ENCODE measurements at places on chromosomes 1 and 21.

- no peak for DNase-seq
These were observed 162.2 kb upstream of the FAM78B start for GRCh38 chr1:166328956-166329355.

DNA sequence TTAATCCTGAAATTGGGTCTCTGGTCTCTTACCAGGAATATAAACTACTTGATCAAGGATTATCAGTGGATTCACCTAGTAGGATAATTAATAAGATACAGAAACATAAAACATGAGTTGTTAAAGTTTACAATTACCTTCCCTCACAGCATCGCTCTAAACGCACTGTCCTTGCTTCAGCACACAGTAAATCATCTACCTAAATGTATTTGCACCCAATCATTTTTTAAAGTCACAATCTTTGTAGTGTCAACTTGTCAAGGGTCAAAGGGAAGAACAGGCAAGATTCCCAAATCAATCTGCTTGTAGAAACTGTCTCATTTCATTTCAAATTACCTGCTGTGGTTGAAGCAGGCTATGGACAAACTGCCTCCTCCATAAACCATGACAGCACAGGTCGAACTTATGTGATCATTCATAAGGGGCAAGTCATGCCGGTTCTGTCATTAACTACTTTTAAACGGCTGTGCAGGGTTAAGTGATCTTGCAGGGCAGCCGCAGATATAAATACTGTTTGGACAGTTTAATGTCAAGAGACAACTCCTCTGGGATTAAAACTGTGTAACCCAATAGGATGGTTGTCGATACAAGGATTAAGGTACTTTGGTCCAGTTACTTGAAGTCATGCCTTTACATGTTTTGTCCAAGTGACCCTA, 93.6 kb downstream of the ZNF281 start:
- no peak for DNase-seq

DNA sequence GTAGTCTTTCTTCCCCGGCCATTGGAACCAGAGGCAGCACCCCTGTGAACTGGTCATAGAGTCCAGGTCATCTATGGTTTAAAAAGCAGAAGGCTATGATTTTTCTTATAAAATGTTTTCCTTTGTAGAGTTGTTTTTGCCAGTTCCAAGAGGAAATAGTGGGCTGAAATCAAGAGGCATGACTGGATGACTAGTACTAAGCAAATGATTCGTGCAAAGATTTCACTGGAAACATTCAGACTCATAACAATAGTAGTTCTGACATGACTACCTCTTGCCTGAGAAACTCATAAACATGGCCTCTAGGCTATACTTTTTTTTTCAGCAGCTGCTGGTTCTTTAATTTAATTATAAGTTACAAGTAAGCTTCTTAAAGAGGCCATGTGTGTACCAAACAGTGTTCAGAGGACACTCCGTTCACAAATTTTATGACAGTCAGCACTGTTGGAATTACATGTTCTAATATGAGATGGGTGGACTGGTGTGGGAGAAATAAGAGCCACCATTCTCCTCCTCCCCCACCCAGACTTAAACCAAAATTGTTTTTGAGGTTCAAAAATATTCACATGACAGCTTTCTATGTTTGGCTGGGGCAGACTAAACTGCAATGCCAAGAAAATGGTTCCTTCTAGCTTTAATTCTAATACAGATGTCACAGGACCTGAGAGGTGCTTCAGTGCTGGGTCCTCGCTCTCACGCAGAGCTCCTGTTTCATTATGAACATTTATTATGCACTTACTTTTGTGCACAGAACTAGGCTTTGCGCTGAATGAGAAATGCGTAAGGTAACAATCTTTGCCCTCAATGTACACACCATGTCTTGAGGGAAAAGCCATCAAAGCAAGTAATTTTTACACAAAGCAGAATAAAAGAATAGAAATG, 147.5 kb downstream of the ZC3H11B start:
- no peak for DNase-seq

- no peak for DNase-seq
These were observed 20.1 kb downstream of the TUT4 start for GRCh38 chr1:52532731-52533327.

DNA sequence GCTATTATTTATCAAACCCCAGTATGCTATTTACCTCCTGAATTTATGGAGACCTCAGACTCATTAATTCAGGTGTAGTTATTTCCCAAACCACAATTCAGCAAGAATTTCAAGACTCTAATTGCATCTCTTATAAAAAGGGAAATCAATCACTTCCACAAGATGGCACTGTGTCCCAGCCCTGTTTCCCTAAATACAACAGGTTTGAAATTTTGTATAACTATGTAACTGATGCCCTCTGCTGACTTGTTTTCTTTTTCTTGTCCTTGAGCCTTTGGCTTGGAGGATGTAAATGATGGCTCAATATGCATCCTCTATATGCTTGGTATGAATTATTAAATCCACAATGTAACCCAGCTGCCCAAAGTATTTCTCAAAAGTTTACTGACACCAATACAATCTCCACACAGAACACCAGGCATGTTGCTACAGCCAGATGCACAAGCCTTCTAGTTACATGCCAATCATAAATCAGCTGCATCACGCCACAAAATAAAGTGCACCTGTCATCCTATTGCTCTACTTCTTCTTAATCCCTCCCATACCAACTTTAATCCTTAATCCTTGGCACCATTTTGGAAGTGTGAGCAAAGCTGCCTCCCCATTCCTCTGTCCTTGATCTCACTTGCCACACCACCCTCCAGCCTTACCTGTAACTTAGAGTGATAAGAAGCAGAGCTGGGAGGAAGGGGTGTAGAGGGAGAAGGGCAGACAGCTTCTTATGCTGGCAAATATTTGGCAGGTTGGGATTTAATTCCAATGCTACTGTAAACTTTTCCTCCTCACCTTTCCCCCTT, 9.0 kb downstream of the C1orf105 start:
- no peak for DNase-seq

DNA sequence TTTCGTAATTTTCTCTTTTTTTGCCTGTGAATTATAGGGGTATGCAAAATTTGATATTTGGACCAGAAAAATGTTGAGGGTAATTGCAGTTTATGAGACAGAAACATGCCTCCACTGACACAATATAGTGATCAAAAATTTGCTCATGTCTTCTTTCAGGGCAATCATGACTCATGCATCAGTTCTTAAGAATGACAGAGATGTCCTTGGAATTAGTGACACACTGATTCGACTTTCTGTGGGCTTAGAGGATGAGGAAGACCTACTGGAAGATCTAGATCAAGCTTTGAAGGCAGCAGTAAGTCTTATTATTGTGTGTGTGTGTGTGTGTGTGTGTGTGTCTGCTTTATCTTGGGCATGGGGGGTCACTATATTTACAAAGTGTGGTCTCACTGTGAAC, 27.5 kb downstream of the CTH start:
- DNase-seq = no peak

DNA sequence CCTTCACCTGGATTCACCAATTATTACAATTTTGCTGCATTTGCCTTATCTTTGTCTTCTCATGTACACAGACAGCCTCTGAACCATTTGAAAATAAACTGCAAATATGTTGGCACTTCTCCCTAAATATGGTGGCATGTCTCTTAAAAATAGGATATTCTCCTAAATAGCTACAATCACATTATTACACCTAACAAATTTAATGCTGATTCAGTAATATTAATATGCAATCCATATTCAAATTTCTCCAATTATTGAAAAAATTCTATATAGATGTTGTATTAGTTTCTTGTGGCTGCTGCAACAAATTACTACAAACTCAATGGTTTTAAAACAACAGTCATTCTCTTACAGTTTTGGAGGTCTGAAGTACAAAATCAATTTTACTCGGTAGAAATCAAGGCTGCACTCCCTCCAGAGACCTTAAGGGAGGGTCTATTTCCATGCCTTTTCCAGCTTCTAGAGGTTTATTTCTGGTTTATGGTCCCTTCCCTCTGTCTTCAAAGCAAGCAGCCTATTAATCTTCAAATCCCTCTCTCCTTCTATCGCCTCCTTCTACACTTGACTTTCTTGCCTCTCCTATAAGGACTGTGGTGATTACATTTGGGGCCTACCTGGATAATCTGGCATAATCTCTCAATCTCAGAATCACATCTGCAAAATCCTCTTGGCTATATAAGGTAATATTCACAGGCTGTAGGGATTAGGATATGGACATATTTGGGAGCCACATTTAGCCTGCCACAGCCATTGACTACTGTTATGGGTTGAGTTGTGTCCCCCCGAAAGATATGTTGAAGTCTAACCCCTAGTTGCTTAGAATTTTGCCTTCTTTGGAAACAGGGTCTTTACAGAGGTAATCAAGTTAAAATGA, 52.5 kb upstream of the BOLA1 start:
- no peak for DNase-seq

- no peak for DNase-seq
These were observed 14.3 kb upstream of the EDN2 start for GRCh38 chr1:41498804-41499203.

- no peak for DNase-seq
These were observed 63.4 kb upstream of the RAB3GAP2 start for GRCh38 chr1:220335668-220336067.

DNA sequence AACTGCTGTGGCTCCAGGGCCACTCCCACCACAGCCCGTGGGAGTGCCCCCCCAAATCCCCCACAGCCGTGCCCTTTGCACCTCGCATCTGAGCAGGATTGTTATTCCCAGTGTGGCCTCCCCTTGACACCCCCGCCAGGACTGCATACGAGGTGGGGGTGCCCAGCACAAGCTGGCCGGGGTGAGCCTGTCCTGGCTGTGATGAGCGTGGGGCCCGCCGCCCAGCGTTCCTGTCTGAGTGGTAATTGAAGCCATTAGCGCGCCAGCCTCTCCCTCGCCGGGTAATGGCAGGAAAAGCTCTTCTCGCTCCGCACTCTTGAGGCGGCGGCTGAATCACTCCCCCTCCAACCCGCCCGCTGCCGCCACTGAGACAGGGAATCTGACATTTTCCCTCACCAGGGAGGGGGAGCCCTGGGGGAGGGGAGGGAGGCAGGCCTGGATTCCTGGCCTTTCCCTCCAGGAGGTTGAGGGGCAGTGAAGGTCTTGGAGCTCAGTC, 27.7 kb downstream of the PTPRF start:
- DNase-seq = no peak

DNA sequence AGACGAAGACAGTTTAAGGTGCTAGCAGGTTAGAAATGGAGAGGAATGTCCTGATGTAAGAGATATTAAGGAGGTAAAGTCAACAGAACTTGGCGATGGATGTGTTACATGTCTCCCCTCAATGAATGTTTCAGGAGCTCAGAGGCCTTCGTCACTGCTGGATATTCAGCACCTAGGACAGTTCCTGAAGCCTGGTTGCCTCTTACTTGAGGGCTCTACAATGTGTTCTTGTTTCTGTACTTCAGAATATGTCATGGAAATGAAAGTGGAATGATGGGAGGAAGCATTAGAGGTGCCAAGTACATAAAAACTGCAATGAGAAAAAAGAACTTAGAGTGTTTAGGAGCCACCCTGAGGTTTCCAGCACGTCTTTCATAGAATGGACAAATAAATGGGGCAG, 17.7 kb downstream of the TNR start:
- DNase-seq = no peak

DNA sequence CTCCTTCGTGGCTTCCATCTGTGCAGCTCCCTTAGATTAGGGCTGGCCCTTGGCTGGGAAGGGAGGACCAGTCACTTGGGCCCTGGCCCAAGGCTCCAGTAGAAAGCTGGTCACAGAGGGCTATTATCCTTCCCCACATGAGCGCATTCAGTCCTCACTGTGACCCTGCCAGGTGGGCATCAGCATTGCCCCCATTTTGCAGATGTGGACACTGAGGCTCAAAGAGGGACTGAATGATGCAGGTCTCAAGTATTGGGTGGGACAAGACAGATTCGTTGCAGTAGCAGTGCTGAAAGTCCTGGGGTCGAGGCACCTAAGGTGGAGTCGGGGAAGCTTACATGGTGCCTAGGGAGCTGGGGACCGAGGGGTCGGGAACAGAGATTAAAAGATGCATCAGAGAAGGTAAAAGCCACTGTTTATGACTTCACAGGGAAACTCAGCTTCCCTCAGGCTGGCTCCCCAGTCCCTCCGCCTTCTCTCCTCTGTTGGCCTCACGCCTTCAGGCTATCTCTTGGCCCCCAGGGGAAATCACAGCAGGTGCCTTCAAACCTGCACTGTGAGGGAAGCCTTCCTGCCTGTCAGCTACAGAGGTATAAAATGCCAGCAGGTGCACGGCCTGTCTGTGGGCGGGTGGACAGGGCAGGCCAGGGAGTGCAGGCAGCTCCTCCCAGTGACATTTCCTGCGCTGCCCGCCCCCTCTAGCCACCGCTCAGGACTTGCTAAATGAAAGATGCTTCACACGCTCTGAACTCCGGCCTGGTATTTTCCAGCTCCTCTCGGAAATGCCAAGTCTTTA, 178.4 kb downstream of the GRIK3 start:
- DNase-seq = no peak

DNA sequence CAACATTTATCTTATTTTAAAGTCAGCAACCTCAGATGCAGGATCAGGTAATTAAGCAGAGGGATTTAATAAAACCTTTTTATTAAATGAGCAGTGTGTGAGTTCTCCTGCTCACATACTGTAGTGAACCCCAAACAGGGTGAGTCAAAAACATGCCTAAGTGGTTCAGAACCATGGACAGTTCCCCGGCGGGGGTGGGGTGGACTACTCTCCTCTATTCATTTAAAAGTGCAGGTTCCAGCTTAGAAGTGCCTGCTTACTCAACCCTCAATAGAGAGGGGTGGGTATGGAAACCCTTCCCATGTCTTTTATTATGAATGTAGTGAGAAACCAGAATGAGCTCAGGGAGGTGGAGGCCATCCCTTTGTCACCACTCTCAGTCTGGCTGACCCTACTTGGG, 397.9 kb downstream of the HHAT start:
- no peak for DNase-seq

DNA sequence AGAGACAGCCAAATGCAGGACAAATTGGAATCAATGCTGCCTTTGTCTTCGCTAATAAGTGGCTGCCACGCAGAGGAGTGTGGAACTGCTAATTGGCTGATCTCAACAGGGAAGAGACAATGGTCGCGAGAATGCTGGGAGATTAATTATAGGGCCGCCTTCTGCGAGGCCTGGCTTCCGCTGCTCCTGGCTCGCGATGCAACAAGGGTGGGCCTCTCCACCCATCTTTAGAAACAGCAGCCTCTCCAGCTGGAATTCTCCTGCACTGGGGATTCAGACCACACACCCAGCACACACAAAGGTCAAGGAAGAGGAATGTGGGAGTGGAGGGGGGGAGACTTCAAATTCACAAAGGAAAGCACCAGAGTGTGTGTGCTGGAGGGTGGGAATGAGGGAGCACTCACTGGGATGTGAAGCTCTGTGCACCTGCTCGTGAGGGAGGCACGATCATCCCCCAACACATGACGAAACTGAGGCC, 200.7 kb upstream of the GRIK3 start:
- DNase-seq = no peak

All from activated T-helper 9 cell treated with anti-CD3 and anti-CD28 coated beads, Interleukin-2, amount 50 U/mL, for 16 hours (primary cell).